ENCODE measurements at places on chromosomes 7 and 10.

- DNase-seq = no peak
These were observed 550 bp upstream of the CREM start for GRCh38 chr10:35126062-35126529.

- DNase-seq = no peak
These were observed 1.6 kb downstream of the HOXA13 start for GRCh38 chr7:27198138-27198841.

GRCh38 chr10:26798298-26798697, 62.5 kb downstream of the ABI1 start:
- DNase-seq = no peak

DNA sequence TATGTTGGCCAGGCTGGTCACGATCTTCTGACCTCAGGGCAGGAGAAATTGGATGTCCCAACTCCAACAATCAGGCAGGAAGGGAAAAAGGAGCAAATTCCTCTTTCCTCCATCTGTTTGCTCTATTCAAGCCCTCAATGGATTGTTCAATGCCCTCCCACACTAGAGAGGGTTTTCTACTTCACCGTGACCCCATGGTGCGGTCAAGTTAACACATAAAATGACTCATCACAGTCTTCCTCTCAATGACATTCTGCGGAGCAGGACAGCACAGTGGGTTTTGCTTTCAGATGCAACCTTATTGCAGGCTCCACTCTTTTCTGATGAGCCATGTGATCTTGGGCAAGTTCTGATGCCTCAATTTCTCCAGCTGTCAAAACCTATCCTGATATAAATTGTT, 364.9 kb downstream of the ANKRD30A start:
- no peak for DNase-seq

DNA sequence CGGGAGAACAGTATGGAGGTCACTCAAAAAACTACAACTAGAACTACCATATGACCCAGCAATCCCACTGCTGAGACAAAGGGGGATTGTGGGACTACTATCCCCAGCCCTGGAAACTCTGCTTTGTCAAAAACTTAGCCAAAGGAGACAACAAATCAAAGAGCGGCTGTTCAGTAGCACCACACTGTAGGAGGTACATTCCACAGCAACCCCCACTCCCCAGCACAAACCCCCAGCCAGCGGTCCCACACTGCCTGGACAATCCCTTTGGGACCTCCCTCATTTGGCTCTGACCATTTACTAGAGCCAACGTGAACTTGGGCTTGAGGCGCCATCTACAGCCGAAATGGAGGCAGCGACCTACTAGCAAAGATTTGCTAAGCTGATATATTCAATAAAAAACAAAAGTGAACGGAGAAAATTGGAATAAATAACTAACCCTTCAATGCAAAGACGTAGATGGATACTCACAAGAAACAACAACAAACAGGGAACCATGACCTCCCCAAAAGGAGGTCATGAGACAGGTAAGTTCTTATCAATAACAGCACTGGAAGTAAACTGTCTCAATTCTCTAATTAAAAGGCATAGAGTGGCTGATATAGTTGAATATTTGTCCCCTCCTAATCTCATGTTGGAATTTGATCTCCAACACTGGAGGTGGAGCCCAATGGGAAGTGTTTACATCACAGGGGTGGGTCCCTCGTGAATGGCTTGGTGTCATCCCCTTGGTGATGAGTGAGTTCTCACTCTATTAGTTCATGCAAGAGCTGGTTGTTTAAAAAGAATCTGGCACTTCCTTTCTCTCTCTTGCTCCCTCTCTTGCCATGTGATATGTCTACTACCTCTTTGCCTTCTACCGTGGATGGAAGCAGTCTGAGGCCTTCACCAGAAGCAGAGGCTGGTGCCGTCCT, 119.0 kb upstream of the KCNMA1 start:
- no peak for DNase-seq

GRCh38 chr7:102287111-102287980, 678 bp downstream of the SH2B2 start:
- DNase-seq = no peak

GRCh38 chr7:38862666-38863065, 46.3 kb downstream of the VPS41 start:
- DNase-seq = no peak

- DNase-seq = no peak
These were observed 10.5 kb upstream of the CRPPA start for GRCh38 chr7:16431646-16432424.

DNA sequence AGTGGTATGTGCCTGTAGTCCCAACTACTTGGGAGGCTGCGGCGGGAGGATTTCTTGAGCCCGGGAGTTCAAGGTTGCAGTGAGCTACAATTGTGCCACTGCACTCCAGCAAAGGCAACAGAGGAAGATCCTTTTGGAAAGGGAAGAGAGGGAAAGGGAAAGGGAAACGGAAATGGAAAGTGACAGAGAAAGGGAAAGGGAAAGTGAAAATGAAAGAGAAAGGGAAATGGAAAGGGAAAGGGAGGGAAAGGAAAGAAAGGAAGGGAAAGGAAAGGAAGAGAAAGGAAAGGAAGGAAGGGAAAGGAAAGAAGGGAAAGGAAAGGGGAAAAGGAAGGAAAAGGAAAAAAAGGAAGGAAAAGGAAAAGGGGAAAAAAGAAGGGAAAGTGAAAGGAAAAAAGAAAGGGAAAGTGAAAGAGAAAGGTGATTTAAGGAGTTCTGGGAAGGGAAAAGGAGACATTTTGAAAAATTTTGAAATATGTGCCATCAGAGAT, 2.3 kb upstream of the ZC3HAV1 start:
- no peak for DNase-seq

DNA sequence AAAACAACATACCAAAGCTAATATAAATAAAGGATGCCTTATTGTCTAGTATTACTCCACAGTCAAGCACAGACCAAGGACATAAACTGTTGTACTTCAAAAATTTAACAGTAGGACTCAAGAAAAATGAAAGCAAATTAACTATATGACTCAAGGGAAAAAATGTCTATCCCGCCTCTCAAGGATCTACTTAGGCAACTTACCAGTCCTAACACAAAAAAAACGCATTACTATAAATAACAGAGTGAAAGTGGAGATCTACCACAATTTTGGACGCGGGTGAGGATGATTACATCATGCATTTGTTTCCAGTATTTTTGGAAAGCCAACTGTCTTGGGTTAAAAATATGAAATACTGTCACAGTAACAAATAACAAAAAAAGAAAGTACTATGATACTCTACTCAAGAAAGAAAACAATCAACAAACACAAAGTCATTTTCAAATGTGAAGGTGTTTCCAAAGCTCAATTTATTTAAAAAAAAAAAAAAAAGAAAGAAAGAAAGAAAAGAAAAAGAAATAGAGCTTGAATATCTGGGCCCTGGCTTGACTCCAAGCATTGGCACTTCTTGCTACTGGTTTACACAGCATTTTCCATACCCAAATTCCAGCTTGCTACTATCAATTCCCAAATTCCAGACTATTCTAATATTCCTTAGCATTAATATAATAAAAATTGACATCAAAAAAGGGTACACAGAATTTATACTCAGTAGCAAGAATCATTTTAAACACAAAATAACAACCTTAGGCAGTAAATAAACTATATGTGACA, 99.4 kb downstream of the RSU1 start:
- DNase-seq = no peak

GRCh38 chr7:97004247-97005182, 838 bp upstream of the DLX6 start:
- DNase-seq = no peak

DNA sequence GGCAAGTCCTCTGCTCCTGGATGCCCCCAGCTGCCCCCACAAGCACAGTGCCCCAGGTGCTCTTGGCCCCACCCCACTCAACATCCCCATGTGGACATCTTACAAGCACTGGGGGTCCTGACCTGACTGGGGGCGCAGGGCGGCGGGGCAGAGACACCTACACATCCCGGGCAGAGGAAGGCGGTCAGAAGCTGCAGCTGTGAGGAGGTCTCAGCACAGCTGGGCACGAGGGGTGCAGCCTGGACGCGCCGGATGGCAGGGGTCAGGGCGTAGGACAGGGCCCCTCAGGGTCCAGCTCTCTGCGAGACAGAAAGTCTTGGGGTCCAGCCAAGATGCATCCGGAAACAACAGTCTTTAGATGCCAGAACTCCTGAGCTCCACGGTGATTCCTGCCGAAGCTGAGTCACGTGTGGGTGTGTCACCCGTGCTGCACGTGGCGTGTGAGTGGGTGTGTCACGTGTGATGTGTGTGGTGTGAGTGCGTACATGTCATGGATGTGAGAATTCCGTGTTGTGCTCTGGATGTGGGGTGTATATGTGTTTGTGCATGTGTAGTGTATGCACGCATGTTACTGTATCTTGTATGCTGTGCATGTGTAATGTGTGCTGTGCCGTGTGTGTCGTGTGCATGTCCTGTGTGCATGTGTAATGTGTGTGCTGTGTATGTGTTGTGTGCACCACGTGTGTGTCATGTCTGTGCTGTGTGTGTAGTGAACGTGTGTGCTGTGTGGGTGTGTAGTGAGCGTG, 5.1 kb downstream of the VENTX start:
- DNase-seq = no peak

DNA sequence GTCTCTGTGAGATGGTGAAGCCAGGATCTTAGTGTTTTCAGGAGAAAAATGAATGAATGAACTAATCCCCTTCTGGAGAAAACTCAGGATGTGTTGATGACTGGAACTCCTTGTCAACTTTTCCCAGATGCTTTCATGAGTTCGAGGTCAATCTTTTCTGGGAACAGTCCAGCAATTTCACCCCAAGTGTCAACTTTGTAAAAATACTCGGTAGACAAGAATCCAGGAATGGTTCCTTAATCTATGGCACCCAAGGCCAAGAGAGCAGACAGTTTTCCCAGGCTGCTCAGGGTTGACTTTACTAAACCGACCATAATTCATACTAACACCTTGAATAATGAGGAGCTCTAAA, 31.1 kb upstream of the LYZL1 start:
- no peak for DNase-seq

- no peak for DNase-seq
These were observed 68.9 kb upstream of the ADO start for GRCh38 chr10:62735464-62736167.

Data from esophagus squamous epithelium (tissue), 5 donors.